NCI-H1436 treated with DMSO at 0.1 percent for 48 hours (cell line): ENCODE measurements at places on chromosomes 13 and 19.
A peak's percentile ranks its signal among the peaks of the same experiment; 100 is the strongest.

GRCh38 chr13:99658261-99658991 is 157.2 kb downstream of the TM9SF2 start:
- DNase-seq: no peak

- no peak for DNase-seq
Observed at GRCh38 chr19:48999481-49000325, 6.0 kb downstream of the RUVBL2 start.

DNA sequence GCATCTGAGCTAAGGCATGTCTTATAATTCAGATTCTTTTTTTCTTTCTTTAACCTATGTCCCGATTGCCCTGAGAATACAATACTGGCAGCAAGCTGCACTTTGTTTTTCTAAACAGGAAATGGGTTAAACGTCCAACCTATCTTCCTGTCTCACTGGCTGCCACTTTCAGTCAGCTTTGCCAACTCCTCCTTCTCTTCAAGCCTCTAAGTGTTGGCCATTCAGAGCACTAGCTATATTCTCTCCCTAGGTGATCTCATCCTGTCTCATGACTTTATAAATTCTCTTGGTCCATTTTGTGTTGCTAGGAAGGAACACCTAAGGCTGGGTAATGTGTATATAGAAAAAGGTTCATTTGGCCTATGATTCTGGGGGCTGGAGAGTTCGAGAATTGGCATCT is 109.5 kb upstream of the TSC22D1 start:
- DNase-seq: no peak

DNA sequence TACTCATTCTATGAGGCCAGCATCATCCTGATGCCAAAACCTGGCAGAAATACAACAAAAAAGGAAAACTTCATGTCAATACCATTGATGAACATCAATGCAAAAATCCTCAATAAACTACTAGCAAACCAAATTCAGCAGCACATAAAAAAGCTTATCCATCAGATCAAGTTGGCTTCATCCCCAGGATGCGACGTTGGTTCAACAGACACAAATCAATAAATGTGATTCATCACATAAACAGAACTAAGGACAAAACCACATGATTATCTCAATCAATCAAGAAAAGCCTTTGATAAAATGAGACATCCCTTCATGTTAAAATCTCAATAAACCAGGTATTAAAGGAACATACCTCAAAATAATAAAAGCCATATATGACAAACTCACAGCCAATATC is 134.3 kb downstream of the UGGT2 start:
- DNase-seq: no peak

- DNase-seq: no peak
Observed at GRCh38 chr13:93466502-93467036, 240.0 kb downstream of the GPC6 start.

DNA sequence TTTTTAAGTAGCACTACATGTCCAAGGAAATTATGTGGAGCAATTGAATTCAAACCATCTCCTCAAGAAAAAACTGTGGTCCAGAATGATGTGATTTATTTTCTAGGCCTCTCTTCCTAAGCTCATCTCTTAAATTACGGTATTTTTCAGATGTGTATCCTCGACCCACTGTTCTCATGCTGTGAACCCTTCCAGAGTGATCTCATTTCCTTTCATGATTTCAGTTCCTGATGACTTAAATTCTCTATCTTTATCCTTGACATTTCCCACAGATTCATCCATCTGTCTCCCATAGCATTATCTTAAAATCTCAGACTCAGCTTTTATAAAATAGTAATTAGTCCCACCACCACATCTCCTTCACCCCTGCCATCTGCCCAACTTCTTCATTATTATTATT is 117.6 kb upstream of the SPRY2 start:
- no peak for DNase-seq

DNA sequence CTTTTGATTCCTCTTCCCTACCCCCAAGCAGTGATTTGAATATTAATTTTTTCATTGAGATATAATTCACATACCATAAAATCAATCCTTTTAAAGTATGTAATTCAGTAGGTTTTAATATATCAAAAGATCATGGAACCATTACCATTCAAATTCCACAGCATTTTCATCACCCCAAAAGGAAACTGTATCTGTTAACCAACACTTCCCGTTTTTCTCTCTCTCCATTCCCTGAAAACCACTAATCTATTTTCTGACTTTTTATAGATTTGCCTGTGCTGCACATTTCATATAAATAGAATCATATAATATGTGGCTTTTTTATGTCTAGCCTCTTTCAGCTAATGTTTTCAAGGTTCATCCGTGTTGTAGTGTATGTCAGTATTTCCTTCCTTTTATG is 107.1 kb downstream of the PAN3 start:
- no peak for DNase-seq

DNA sequence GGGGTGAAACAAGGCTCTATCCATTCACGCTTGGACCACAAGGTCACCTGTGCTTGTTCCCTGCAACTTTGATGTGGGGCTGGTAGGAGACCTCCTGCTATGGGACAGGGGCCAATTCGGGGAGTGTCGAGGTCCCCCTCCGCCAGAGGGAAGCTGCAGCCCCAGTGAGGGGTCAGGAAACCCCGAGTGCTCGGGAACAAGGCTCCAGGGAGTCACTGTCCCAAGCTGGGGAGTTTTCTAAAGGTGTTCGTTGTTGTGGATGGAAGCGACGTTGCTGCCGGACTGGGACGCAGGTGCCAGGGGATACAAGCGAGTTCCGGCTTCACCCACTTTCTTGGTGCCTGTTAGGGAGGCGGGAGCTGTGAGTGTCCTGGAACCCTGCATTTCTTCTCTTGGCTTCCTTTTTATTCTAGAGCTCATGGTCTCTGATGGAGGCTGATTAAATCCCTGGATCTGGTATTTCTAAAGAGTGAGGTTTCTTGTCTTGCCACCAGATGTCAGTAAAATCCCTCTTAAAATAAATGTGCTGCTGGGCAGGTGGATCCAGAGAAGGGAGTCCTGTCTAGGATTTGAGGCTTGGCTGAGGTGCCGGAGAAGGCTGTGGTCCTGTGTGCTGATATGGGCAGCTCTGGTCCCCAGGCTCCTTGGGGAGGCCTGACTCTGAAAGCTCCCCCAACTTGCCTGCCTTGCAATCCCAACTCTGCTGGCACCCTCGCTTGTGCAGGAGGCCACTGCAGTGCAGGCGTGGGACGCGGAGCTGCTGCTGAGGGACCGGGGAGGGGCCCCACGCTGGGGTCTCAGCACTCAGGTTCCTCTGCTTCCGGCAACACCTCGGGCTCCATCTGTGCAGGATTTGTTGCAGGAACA is 153.9 kb downstream of the TEX29 start:
- peak; percentile 11 for DNase-seq
